ENCODE measurements at places on chromosomes 7 and 10. TPM values are rescaled to one million over a fixed set of nuclear protein-coding genes. Genes with fewer than 3 reads are reported as not detected.

GRCh38 chr7:151715666-151716315, 161.1 kb downstream of the PRKAG2 start:
- DNase-seq, result no peak

Gene UCN3
- not detected for total RNA-seq

Gene SPDYE9
- total RNA-seq, result not detected

- no peak for DNase-seq
Observed at GRCh38 chr10:69125554-69125953, 1.6 kb downstream of the VPS26A start.

DNA sequence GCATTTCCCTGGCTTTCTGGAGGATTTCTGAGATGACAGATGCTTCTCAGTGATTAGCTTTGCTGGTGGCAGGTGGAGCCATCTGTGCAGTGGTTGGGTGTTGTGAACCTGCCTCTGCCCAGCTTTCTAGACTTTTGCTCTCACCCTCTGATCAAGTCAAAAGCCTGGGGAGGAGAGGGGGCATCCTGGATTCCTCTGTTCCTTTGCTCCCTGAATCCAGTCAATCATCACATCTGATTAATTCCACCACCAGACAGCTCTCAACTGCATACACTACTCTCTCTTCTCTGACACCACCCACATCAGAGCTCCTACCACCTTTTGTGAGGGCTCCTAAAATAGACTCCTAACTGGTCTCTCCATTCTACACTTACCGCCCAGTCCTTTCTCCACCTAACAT, 283.5 kb downstream of the WDR11 start:
- DNase-seq, result no peak

- no peak for DNase-seq
Observed at GRCh38 chr7:146982482-146982881, 865.9 kb downstream of the CNTNAP2 start.

DNA sequence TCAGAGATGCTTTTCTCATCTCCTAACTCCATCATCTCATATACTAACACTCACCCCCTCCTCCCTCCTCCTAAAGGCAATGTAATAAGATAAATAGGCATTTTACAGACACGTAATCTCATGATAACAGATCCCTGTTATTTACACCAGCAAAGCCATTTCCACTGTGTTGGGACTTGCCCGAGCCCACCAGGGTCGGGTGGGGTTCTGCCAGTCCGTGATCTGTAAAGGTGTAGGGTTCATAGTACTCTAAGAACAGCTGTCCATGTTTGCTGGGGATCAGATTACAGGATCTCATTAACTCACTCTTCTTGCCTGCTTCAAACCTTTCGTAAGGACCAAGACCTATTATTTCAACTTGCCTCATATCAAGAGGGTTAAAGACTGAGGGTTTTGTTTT, 172.4 kb downstream of the FZD1 start:
- no peak for DNase-seq

DNA sequence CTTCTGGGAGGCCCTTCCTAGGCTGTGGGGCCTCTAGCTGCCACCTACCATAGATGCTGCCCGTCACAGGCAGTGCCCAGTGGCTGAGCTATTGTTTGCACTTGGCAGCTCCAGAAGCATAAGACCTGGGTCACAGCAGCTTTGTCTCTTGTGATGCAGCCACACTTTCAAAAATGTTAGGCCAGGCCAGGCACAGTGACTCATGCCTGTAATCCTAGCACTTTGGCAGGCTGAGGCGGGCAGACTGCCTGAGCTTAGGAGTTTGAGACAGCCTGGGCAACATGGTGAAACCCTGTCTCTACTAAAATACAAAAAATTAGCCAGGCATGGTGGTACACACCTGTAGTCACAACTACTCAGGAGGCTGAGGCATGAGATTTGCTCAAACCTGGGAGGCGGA, 9.5 kb upstream of the KAZALD1 start:
- DNase-seq, result no peak

- DNase-seq, result no peak
Observed at GRCh38 chr7:151601521-151602305, 82.0 kb upstream of the RHEB start.

DNA sequence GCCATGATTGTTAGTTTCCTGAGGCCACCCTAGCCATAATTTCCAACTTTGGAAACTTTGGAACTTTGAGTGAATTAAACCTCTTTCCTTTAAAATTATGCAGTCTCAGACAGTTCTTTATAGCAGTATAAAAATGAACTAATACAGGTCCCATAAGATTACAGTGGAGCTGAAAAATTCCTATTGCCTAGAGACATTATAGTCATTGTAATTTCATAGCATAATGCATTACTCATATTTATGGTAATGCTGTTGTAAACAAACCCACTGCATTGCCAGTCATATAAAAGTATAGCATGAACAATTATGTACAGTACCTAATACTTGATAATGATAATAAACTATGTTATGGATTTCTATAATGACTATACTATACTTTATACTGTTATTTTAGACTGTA, 88.0 kb upstream of the TMEM229A start:
- no peak for DNase-seq

Gene OPN1SW
- total RNA-seq, result not detected

GRCh38 chr10:93566435-93567276, at the start of gene FFAR4:
Gene FFAR4, plus strand, starts transcription at chr10:93566665. Its CDS starts 56 bp downstream, at chr10:93566721.
- DNase-seq, result peak; percentile 62

Measured in WTC11 (cell line).